ENCODE measurements at places on chromosomes 2 and 18.

- no peak for DNase-seq
Observed at GRCh38 chr18:49059028-49059834, 108.5 kb upstream of the SMAD7 start.

DNA sequence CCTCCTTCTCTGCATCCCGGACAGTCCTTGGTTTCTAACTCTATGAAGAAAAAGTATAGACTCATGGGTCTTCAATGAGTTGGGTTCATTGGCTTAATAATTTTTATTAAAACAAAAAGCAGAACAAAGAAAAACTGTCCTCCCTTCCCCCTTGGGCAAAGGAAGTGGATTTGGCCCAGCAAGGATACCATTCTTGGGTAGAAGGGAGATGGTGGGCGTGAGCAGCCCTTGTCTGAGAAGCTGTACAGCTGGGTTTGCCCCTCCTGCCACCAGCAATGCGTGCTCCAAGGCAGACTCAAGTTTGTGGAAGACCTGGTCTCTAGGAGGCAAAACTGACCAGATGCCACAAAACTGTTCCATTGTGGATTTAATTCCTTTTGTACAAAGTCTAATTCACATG lies 12.7 kb downstream of the PCARE start:
- no peak for DNase-seq

DNA sequence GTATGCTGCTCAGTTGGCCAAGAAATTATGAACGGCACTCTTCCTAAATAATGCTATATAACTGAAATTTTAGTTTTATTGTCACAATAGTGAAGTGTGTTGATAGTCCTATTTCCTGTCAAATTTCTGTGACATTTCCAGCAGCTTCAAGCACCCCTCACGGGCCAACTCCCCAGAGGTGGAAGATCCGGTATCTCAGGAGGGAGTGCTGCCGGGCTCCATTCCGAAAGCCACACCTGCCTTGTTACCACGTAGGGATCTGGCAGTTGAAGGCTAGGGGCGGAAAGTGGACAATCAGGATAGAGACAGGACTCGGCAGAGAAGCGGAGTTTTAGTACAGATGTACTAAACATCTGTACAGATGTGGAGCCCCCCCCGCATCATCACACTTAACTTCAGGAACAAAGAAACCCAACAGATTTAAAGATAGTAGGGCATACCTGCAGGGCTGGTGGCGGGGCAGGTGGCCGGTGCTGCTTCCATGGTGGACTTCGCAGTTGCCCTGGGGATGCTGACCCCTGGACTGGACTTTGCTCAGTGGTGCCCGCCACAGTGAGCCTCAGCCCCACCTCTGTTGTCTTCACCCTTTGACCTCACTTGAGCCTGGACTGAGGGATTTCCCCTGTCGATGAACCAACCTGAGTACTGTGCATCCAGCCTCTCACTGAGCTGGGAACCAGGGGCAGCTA lies 22.3 kb downstream of the ASAP2 start:
- DNase-seq = no peak

GRCh38 chr2:118177318-118177717 lies 89.0 kb downstream of the INSIG2 start:
- DNase-seq = no peak

DNA sequence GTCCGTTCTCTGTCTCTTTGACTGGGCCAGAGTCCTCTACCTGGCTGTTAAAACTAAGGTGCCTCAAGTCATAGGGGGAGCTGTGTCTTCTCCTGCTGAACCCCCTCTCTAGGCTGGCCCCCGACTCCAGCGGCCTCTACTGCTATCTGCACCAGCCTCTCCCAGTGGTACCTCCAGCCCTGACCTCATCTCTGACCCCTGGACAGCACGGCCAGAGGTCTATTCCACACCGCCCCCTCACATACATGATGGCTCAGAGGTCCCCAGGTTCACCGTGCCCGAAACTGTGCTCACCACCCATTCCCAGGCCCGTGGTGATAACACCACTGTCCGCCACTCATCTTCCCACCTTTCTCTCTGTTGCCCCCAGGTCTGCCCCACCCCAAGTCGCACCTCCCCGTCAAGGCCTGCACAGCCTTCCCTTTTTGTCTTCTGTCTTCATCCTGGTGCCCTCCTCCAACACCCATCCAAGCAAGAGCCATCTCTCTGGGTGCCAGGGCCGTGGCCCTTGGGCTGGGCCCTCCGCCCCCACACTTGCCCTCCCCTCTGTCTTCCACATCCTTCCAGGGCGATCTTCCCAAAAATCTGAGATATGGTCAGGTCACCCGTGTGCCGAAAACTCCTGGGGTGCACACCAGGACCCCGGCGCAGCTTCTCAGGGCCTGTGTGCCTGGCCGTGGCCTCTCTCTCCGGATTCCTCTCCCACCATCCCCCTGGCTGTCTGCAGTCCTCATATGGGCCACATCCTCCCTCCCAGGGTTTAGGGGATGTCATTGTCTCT lies 134.4 kb upstream of the ID2 start:
- no peak for DNase-seq

DNA sequence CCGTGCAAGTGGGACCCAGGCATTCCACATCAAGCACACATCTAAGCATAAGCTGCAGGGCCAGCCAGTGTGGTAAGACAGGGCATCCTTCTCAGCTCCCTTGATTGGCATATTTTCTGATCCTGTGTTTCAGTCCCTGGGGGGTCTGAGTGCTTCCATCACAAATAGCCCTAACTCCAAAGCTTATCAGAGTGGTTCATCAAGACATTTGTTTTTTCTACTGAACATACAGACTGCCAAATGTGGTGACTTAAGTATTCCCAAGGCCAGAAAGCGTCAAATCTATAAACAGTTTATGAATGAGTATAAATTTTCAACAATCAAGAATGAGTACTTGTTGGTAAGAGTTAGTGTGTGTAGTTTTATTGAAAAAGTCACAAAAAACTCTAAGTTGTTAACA lies 18.8 kb downstream of the SPRED2 start:
- DNase-seq = no peak

GRCh38 chr2:19120941-19121750 lies 237.3 kb downstream of the OSR1 start:
- DNase-seq = no peak

Data from NCI-H226 (cell line).